H4 (cell line): ENCODE measurements at places on chromosomes 7 and 10. TPM values are rescaled to one million over a fixed set of nuclear protein-coding genes. Genes with fewer than 3 reads are reported as not detected.

- no peak for DNase-seq
Measured at GRCh38 chr7:129423700-129424410, 10.4 kb upstream of the STRIP2 start.

Gene EN2
- total RNA-seq, result 0.16 and 0.29 TPM in 2 replicates

Gene HSPA14
- 16.3 and 19.5 TPM in 2 replicates for total RNA-seq

Gene AQP1
- 1.4 and 1.7 TPM in 2 replicates for total RNA-seq

- DNase-seq, result no peak
Measured at GRCh38 chr7:127534636-127535035, 50.8 kb downstream of the GCC1 start.

Gene PPP1R9A
- total RNA-seq, result 0.52 and 0.62 TPM in 2 replicates

DNA sequence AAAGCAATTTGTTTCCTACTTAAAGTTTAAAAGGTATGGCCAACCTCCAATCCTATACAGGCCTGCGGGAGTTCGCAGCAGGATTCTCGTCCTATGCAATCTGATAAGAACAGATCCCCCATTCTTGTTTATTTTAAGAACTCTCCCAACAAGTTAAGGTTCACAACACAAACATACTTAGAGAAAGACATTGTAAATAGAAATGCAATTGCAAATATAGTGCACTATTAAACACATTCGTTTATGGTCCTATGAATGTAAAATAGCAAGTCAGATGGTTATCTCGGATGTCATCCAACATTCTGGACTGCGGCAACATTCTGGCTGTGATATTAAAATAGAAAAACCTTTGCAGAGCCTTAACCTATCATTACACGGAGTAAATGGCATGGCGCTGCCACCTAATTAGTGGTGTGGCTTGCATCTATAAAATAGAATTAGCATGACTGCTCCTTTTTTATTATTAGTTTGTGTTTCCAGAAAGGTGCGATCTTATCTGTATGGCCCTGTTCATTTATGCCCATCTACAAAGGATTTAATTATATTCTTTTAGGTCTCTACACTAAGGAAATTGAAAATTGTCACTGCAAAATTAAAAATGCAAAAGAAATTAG lies 37.0 kb downstream of the BEND7 start:
- no peak for DNase-seq

DNA sequence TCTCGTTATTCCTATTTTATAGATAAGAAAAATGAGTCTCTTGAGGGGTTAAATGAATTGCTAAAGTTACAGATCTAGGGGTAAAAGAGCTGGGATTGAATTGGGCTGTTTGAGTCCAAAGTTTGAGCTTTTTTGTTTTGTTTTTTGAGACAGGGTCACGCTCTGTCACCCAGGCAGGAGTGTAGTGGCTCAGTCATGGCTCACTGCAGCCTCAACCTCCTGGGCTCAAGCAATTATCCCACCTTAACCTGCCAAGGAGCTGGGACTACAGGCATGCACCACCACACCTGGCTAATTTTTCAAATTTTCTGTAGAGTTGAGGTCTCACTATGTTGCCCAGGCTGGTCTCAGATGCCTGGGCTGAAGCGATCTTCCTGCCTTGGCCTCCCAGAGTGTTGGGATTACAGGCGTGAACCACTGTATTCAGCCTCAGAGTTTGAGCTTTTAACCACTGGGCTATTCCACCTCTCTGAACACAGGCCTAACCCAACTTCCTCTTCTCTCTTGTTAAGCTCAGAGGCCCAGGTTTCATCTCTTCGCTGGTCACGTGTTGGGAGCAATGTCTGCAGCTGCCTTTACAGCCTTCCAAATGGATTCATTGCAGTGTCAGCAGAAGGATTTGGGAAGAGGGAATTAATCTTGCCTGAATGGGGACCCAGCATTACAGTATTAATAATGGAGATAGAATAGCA lies 8.0 kb downstream of the SUFU start:
- no peak for DNase-seq

DNA sequence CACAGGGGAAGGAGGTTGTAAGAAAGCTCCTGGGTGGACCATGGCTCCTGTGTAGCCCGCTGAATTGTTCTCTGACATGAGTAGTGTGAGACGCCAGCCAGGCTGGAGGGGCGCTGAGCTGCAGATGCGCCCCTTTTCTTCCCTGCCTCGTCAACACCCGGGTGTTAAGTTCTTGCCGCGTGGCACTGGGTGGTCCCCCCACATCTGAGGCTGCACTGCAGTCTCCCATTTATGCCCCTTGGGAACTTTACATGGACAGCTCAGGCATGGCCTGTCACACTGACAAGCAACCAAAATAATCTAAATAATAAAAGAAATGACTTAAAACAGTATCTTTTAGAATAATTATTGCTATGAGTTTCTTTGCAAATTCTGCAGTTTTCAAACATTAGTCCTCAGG lies 34.6 kb upstream of the HSPA12A start:
- DNase-seq, result no peak

GRCh38 chr7:16365177-16365576 lies 56.2 kb downstream of the CRPPA start:
- no peak for DNase-seq

DNA sequence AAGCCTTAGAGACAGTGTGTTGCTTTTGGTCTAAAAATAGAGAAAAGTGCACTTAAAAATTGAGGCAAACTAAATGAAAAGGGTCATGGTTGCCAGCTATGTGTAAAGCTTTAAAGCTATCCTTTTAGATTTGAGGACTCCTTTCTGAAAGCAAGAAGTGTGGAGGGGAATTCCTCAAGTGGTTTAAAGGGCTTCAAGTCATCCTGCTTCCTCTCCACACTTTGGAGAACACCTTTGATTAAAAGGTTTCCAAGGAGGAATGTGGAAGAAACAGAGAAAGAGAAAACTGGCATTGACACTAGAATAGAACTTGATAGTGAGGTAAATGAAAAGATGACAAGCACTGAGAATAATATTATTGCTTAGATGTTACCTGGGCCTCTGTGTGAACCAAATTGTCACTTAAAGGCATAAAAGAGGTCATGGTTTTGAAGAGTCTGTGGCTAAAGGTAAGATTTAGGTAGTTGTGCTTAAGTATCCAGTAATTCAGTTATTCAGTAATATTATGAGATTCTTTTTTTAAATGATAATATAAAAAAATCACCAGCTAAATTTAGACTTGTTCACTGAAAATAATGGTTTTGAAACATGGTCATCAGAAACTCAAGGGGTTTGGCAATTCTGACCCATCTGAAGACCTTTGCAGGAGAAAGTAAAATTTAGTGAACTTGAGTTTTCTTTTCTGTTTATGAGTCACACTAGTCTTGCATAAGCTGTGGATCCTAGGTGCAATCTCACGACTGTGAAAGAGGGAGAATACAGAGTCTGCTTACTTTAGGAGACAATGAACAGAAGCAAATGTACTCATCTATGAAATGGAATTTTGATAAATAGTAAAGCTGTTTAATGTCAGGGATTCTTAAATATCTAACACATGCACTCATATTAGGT lies 466.0 kb downstream of the KIF20B start:
- peak; percentile 24 for DNase-seq

Gene IFIT2
- total RNA-seq, result 3.9 and 4.0 TPM in 2 replicates

DNA sequence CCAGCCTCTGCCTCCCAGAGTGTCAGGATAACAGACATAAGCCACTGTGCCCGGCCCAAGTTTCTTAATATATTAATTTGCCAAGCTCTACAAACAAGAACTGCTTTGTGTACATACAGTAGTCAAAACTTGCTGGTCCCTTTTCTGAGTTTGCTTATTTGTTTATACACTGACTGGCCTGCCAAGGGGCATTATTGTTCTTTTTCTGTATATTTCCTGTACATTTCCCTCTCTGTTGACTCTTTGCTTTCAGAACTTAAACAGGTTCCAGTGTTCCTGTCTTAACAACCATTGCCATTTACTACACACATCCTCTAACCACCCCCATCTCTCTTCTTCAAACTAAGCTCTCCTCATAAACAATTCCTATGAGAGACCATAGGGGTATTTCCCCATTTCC lies 61.5 kb upstream of the RPA3 start:
- peak; percentile 42 for DNase-seq

Gene FAM13C
- total RNA-seq, result 3.9 and 8.1 TPM in 2 replicates
